ENCODE measurements at places on chromosomes 1 and 21.

DNA sequence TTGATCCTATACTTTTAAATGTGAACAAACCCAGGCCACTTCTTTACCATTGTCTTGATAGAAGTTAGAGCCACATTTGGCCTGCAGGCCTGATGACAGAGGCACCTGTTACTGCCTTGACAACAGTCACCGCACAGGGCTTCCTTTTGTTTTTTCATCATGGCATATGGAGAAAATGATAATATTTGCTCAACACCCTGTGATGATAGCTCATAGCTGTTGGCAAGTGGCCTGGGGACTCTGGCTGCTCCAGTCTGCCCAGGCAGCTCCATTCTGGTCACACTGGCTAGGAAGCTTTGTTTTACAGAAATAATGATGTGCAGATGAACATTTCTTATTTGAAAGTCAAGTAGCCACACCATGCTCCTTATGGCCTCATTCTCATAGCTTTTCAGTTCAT lies 89.6 kb upstream of the GPR88 start:
- no peak for DNase-seq

DNA sequence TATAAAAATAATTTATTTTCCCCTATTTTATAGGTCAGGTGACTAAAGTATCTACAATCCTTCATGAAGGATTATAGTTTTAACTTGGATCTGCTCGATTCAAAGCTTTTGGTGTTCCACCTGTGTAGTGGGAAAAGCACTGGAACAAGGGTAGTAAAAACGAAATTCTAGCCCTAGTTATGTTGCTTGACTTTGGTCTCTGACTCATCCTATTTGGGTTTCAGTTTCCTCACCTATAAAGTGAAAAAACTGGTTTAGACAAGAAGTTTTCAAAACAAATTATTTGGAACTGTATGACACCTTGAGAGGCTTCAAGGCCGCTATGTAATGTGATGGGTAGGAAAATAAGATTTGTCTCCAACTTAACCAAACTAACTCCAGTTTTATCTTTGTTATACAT lies 505.2 kb upstream of the ZRANB2 start:
- no peak for DNase-seq

DNA sequence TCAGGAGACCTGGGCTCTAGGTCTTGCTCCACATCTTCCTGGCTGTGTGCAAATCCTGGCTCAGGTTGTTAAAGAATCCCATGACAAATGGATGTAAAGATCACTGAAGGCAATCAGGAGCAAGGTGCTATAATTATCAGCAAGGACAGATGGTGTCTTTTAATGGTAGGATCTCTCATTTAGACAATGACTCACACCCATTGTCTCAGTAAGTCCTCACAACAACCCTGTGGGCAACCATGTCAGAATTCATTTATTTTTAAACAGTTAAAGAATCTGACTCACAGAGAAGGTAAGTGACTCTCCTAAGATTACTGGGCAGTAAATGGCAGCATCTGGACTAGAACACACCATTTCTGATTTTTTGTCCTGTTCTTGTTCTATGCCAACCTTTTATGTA lies 32.8 kb downstream of the RNASEL start:
- no peak for DNase-seq

DNA sequence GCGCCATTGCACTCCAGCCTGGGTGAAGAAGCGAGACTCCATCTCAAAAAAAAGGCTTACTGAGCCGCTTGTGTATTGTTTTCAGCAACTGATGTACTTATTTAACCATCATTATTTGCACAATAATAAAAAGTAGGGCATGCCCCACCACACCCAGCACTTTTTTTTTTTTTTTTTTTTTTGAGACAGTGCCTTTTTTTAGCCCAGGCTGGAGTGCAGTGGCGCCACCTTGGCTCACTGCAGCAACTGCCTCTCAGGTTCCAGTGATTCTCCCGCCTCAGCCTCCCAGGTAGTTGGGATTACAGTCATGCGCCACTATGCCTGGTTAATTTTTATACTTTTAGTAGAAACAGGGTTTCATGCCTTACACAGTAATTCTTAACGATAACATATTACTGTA lies 12.2 kb upstream of the TRNAU1AP start:
- no peak for DNase-seq

GRCh38 chr1:170146720-170147263 lies 1.0 kb downstream of the NTMT2 start:
- no peak for DNase-seq

DNA sequence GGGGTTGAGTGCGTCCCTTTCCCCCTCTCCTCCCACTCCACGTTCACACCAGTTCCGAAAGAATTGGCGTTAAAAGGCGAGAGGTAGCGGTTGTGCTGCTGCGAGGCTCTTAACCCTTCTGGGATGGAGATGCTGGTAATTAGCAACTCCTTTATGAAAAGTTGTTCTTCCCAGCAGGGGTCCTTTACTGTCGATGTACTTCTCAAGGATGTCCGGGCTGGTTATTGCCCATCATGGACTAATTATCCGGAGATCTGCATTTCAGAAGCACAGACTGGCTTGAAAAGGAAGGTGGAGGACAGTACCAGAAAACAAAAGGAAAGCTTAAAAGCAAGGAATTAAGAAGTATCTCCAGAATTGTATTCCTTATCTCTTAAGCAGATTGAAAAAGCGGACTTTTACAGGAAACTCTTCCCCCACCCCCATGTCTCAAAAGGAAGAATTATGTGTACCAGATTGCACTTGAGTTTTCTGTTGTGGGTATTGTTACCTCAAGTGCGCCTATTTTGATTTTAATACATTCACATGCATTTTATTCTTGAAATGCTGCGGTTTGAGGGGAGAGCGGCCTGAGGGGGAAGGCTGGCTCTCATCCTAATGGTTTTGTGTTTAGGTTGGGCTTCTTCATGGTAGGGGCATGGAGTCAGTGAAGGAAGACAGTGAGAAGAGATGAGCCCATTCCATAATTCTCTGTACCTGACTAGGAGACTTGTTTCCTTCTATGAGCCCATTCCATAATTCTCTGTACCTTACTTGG lies 1.5 kb downstream of the AK4 start:
- no peak for DNase-seq

GRCh38 chr1:45629035-45629434 lies 5.2 kb upstream of the CCDC17 start:
- DNase-seq = no peak

- DNase-seq = no peak
Measured at GRCh38 chr1:7265771-7266371, 480.6 kb downstream of the CAMTA1 start.

DNA sequence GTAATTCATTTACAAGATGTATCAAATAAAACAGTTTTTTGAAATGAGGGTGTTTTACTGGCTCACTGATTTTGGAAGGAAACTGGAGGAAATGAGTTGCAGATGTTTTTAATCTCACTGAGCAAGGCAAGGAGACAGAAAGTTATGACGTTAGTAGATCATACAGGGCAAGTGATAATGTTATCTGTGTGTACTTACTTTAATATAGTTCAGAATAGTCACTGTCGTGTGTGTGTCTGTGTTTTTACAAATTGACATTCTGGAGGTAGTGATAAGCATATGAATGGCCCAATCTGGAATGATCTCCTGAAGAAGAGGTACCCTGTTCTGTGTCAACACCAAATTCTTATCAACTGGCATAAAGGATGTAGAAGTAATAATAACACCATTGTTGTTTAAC lies 1.9 kb upstream of the GBP4 start:
- no peak for DNase-seq

DNA sequence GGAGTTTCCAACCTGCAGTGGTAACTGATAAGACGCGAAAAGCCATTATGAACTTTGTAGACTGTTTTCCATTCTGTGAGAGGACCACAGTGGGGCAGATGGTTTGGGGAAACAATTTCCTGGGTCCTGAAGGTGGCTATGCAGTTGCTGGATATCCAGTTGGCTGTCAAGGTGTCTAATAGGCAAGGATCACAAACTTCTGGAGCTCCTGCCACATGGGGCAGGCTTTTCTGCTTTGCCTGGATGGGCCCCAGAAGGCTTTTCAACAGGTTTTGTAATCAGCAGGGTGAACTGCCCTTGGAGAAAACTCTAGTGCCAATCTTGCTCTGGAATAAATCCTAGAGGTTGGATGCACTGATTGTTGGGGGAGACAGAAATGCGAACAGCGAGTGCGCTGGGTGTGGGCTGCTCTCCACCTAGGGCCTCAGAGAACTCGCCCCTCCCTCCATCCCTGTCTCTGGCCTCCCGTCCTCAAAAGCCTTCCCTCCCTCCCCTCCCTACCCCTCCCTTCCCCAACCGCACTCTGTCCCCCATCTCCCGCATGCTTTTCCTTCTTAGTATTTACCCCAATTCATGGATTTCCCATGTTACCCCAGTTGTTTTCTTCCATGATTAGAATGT lies 210.3 kb upstream of the USP24 start:
- no peak for DNase-seq

DNA sequence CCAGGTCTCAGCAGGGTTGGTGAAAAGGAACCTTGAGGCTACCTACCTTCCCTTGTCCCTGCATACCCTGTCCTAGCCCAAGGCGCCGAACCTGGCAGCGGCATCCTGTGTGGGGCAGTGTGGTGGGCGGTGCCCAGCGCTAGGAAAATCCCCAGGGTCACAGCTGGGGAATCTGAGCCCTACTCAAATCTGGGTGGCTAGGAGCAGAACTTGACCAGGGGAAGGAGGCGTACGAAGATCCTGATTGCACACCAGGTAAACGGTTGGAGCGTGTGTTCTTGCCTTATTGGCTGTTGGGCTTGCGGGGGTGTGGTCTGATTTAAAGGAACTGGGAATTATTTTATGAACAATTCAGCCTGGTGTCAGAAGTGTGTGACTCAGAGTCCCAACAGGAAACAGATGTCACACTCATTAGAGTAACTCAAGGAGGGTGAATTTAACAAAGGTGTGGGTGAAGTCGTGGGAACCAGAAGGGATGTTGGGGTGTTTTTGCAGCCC lies 118.6 kb downstream of the LRIG2 start:
- DNase-seq = no peak

GRCh38 chr1:230222678-230223077 lies 155.6 kb downstream of the GALNT2 start:
- no peak for DNase-seq

DNA sequence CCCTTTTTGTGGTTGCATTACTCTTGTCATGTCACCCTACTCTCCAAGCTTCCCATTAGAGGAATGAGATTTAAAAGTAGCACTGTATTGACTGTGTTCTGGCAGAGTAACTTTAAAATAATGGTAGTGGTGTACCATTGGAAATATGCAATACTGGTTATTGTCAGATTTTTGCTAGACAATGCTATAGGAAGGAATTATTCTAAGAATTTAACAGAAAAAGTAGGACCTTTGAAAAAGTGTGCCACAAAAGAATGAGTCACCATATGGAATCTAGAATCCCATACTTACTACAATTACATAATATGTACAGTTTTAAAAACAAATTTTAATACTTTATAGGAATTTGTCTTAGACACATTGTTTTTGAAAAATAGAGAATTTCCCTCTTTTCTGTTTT lies 13.8 kb downstream of the MIER1 start:
- no peak for DNase-seq

- DNase-seq = no peak
Measured at GRCh38 chr1:208332774-208333126, 88.6 kb upstream of the PLXNA2 start.

GRCh38 chr1:115746021-115746690 lies 22.4 kb downstream of the CASQ2 start:
- DNase-seq = no peak

DNA sequence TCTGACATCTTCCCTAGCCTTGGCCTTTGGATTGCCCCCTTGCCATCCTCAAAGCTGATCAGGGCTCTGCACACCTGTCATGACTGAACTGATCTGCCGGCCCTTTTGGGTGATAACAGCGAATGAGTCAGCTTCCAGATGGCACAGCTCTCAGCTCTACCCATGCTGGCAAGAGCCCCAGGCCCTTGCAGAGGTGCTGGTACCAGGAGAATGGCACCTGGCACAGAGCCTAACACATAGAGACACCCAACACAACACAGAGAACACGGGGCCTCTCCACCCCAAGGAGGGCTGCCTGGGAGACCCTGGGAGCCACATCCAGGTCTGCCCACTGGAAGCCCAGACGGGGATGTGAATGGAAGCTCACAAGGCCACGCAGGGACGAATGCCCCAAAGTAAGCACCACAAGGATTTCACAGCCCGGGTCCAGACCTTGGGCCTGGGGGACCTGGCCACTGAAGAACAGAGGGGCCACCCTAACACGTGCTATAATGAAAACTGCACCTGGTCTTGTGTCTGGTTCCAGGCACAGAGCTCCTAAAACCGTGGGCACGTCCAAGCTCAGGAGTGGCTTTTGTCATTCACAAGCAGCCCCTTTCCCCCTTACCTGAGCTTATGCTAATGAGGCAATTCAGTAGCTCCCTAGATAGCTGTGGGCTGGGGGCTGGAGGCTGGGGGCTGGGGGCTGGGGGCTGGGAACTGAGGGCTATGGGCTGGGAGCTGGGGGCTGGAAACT lies 160.5 kb downstream of the NPHP4 start:
- DNase-seq = no peak

GRCh38 chr1:205350124-205350523 lies 6.6 kb downstream of the KLHDC8A start:
- DNase-seq = no peak

DNA sequence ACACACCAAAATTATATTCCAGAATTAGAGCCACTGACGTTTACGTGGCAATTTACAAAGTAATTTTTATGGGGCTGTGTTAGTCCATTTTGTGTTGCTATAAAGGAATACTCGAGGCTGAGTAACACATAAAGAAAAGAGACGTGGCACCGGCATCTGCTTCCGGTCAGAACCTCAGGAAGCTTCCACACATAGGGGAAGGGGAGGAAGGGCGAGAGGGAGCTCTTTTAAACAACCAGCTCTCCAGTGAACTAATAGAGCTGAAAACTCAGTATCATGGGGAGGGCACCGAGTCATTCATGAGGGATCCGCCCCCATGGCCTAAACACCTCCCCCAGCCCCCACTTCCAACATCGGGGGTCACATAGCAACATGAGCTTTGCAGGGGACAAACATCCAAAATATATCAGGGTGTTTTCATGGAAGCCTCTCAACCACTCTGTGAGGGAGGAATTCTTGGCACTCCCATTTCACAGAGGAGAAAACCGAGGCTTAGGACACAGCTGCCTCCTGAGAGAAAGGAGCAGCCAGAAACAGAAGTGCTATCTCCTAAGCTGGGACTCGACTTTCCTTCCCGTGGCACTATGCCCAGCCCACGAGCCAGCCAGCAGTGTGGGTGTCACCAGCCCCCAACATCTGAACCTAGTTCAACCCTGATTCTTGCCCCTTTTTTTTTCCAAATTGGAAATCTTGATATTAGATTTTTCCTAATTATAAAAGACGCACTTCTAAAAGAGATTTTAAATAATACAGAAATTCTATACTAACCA lies 29.2 kb downstream of the MIS18A start:
- no peak for DNase-seq

GRCh38 chr1:210794445-210794844 lies 339.5 kb downstream of the KCNH1 start:
- no peak for DNase-seq

GRCh38 chr1:175872588-175872987 lies 129.2 kb upstream of the TNR start:
- no peak for DNase-seq

DNA sequence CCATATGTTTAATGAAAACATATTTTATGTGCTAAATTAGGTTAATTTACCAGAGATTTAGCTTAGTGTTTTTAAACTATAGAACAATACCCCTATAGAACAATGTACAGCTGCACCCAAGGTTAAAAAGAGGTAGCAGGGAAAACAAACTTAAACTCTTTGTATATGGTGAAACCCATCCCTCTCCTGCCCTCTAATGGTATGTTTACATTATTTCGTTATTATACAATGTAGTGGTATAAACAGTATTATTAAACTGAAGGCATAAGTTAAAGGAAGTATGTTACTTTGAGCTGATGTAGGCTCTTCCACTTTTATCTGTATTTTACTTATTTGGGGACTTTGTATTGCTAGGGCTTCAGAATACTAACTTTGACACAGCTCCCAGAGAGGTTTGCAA lies 16.7 kb upstream of the ZYG11A start:
- DNase-seq = no peak

Data from activated T-cell treated with anti-CD3 and anti-CD28 coated beads, Interleukin-2, amount 50 U/mL, for 1 hour (primary cell).